ENCODE measurements at places on chromosomes 12 and 14.

GRCh38 chr12:3107954-3108353 is 30.8 kb downstream of the TSPAN9 start:
- no peak for DNase-seq

GRCh38 chr14:105281371-105282097 is 19.3 kb downstream of the BRF1 start:
- no peak for DNase-seq

GRCh38 chr14:33150666-33151428 is 212.2 kb downstream of the NPAS3 start:
- no peak for DNase-seq

- no peak for DNase-seq
These were observed 469.2 kb downstream of the DIO2 start for GRCh38 chr14:79742142-79742541.

- DNase-seq = no peak
These were observed 11.5 kb downstream of the CCDC198 start for GRCh38 chr14:57482120-57482519.

DNA sequence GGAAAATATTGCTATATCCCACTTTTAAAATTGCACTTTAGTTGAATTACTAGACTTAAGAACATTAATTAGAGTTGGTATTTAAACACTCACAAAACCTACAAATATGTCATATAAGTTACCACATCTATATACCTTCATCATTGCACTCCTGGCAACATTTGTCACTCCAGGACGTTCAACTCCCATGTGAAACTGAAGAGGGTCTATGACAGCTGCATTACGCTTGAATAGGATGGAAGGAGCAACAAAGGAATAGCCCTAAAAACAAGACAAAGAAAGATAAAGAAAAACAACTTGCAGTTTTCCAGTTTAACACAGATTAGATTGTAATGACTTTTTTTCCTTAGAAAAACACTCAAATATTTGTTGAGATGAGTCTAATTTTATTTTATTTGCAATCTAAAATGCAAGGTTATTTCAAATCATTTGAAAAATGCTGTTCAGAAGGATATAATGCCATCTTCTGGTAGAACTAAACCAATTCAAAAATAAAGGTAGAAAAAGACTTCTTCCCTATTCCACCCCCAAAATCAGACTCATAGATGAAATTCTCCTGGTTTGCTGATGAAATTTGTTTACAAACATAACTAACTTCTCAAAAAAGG is 84.3 kb upstream of the TTC7B start:
- no peak for DNase-seq

- no peak for DNase-seq
These were observed 313.3 kb upstream of the ATP2B1 start for GRCh38 chr12:90021795-90022440.

- DNase-seq = no peak
These were observed 10.9 kb upstream of the ZNF740 start for GRCh38 chr12:53169644-53170043.

GRCh38 chr12:98090731-98091130 is 424.7 kb upstream of the TMPO start:
- peak; percentile 72 for DNase-seq

GRCh38 chr14:45891417-45892080 is 638.5 kb upstream of the MIS18BP1 start:
- no peak for DNase-seq

DNA sequence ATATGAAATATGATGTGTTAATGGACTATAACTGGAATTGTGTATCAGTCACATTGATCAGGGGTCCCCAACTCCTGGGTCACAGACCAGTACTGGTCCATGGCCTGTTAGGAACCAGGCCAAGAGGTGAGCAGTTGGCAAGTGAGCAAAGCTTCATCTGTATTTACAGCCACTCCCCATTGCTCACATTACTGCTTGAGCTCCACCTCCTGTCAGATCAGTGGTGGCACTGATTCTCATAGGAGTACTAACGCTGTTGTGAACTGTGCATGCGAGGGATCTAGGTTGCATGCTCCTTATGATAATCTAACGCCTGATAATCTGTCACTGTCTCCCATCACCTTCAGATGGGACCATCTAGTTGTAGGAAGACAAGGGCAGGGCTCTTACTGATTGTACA is 72.3 kb downstream of the CDK17 start:
- no peak for DNase-seq

DNA sequence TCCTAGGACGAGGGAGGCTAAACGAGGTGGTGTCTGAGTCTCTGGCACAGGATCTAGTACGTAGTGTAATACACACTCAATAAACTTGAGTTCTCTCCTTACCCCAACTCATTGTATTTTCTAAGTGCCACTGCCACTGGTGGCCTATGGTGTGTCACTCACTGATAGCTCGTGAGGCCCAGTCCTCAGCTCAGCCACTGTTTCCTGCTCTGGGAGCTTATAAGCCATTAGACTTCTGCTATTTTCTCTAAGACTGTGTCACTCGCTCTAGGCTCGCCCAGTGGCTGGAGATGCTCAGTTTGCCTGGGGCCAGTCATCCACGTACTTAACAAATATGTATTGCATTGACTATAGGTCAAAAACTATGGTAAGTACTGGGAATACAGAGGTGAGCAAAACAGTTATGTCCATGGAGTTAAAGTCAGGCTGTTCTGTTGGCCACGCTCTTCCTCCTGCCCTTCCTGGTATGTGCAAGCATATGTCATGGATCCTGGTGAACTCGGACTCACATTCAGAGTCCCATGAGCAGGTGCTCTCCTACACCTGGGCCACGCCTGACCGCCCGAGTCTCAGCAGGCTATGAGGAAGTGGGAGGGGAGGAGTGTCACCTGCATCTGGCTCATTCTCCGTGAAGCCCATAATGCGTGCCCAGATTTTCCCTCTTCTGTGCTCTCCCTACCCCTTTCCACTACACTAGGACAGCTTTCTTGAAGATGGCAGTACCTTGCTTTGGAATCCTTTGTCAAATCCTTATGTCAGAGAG is 41.6 kb downstream of the DEGS2 start:
- DNase-seq = no peak

DNA sequence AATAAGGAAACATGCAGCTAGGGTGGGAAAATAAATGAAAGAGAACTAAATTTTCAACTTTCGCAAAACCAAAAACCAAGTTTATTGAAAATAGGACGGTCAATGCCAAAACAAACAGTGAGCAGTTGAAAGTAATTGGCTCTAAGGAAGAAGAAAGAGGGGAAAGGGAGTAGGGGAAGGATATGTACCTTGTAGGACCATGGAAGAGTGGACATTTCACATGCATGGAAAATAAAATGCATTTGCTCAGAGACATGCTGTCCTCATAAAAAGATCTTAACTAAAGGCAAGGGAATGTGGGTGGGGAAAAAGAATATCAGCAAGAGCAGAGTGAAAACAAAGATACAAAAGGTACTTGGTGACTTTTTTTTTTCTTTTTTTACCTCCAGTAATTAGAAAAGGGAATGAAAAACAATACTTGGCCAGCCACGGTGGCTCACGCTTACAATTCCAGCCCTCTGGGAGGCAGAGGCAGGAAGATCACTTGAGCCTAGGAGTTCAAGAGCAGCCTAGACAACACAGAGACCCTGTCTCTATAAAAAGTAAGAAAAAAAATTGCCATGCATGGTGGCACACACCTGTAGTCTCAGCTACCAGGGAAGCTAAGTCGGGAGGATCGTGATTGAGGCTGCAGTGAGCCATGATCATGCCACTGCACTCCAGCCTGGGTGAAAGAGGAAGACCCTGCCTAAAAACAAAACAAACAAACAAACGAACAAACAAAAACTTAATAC is 6.6 kb downstream of the TXNDC16 start:
- no peak for DNase-seq

DNA sequence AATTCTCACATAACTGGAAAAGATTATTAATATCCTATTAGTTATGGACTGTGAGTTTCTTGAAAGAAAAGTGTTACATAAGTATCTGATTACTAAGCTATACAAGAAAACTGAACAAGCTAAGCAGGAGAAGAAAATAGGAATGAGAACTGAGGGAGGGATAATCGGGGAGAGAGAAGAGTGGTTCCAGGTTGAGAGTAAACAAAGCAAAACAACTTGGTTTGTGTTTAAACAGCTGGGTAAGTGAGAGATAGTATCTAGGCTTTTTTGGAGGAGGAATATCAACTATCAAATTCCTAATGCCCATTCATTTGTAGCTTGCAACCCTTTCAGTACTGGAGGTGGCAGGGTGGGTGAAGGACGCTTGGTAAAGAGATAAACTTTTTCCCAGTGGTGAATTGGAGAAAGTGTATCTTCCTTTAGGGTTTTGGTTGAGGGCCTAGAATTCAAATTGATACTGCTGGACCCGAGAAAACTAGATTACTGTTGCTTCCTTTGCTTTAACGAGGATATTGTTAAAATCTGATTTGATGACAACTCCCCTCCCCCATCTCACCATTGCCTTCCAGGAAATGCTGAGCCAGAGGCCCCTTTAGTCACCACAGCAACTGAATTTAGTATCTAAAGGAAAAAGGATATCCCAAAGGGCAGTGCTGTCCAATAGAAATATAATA is 2.0 kb upstream of the SLC2A3 start:
- DNase-seq = no peak

DNA sequence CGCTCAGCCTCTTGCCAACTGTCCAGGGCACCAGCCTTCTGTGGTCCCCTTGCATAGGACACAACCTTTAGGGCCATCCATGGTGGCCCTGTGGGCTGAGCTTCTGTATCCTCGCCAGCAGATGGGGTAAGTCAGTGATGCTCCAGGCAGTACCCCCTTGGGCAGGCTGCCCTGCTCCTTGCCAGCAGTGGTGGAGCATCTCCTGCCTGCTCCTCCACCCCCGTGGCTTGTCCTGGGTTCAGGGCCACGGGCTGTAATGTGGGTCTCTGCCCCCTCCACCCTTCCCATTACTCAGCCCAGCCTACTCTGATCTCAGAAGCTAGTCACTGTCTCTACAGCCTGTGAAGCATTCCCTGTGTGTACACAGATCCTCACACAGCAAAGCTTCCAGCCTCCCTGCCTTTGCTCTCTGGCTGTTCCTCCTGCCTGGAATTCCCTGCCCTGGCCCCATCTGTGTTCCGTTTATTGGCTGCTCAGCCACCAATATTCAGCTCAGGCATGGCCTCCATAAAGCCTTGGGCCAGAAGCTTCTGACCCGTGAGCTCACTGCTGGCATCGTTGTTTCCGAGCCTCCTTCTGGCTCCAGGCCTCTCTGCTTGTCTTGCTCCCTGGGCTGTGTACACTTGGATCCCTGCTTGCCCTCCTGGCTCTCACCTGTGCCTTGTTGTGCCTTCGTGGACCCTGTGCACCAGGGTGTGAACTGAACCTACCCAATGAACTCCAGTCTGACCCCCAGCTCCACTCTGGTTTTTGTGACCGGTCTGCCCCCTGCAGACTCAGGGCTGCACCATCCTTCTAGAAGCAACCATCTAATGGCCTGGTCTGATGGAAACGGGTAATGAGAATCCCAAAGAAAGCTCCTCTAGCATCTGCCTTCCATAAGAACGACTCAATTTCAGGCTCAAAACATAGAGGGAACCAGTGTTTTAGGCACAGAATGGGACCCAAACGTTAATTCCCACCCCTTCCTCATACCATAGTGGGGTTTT is 177.0 kb upstream of the PRMT8 start:
- DNase-seq = no peak

DNA sequence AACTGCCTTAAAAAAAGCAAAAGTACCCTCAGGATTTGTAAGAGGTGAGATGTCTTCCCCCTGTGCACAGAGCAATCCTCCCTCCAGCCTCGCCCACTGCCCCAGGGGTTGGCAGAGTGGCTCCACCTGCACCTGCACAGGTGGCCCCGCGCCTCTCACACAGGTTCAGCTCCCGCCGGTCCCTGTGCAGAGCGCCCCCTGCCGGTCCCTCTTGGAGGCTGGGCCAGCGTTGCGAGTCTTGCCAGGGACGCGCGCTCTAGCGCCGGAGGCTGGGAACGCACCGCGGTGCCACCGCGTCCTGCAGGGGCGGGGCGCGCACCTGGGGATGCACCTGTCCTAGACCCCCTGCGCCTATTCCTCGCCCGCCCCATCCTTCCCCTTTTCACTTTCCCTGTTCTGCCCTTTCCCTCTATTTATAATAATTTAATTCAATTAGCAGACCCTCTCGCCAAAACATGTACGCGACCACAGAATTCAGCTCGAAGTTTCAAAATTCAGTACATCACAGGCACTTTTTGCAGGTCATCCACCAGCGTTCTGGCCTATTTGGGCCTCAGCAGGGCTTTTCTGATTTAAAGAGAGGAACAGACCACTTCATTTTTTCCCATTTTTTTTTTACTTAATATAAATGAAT is 618.6 kb downstream of the AACS start:
- no peak for DNase-seq

All from NCI-H446 treated with DMSO at 0.1 percent for 48 hours (cell line).